ENCODE measurements at places on chromosomes 7 and 10.

DNA sequence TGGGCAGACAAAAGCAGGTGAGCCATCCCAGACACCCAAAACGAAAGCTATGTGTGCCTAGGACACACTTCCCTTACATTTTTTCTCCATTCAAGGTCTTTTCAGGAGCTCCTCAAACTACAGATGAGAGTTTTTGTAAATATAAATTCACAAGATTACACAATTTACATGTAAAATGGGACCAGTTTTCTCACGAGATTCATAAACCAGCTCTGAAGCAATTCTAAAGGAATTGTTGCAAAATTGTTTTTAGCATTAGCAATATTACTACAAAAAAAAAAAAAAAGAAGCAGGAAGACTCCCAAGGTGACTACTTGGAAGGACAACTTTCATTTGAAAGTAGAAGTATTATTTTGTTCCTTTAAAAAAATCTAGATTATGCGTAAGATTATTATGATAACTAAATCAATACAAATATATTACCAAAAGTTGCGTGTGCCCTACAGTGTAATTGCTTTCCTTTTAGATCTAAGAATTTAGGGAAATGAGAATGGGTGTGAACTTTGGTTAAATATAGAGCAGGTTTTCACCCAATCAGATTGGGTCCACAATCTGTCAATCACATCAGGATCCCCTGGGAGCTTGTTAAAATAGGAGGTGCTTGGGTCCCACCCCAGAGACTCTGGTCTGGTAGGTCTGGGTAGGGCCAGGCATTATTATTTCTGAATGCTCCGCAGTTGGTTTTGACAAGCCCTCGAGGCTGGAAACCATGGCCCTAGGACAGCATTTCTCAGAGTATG lies 72.2 kb downstream of the TBXAS1 start:
- DNase-seq = no peak

- DNase-seq = peak; percentile 50
These were observed 333.9 kb downstream of the AUTS2 start for GRCh38 chr7:69932034-69932628.

- DNase-seq = no peak
These were observed 41.5 kb upstream of the GPR141 start for GRCh38 chr7:37642028-37642540.

- no peak for DNase-seq
These were observed 5.4 kb downstream of the MYOF start for GRCh38 chr10:93476756-93477155.

- DNase-seq = no peak
These were observed 121.4 kb upstream of the RET start for GRCh38 chr10:42955493-42955889.

DNA sequence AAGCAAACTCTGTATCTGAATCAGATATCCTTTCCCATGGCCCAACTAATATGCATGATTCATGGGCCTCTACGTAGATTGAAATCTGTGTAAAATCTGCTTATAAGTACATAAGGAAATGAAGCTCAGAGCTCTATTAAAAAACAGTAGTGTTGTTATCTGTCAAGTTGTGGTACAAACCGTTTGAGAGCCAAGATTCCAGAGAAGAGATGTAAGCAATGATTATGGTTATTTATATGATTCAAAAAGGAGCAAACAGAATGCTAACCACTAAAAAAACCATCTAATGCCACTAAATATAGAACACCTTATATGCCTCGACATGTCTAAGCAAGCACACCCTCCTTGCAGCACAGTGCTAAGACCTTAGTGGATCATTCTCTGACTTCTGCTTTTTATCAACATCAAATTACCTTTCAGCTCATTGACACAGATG lies 26.6 kb downstream of the RPP38 start:
- DNase-seq = peak; percentile 79

DNA sequence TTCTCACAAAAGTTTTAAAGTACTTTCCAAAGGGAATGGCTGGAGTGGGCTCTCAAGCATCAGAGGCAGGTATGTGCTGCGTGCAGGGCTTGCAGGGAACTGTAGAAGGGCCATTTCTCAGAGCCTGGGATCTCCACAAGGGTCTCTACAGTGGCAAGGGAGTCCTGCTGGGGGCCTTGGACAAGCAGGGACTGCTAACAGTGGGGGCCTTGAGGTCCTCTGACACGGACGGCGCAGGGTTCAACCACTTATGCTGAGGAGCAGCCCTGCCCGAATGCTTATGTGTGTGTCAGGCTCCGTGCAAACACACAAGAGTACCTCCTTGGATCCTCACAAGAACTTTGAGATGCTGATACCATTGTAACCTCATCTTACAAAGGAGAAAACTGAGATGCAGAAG lies 342.1 kb upstream of the COBL start:
- DNase-seq = no peak

GRCh38 chr10:25639646-25640045 lies 294.4 kb upstream of the MYO3A start:
- no peak for DNase-seq

GRCh38 chr7:71733107-71733870 lies 601.3 kb downstream of the GALNT17 start:
- peak; percentile 52 for DNase-seq
